Erythroblast (primary cell): ENCODE measurements at places on chromosomes 1 and 21.

DNA sequence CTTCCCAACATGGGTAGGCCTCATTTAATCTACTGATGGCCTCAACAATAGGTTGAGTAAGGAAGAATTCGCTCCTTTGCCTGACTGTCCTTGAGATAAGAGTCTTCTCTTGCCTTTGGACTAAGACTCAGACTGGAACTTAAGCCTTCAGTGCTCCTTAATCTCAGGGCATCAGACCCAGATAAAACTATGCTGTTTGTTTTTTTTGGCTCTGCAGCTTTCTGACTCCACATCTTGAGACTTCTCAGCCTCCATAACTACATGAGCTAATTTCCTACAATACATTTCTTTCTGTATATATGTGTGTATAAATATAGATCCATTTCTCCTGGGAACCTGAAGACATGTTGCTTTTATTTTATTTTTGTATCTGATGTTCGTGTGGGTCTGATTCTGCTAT lies 1470.7 kb upstream of the PRMT6 start:
- DNase-seq = no peak

DNA sequence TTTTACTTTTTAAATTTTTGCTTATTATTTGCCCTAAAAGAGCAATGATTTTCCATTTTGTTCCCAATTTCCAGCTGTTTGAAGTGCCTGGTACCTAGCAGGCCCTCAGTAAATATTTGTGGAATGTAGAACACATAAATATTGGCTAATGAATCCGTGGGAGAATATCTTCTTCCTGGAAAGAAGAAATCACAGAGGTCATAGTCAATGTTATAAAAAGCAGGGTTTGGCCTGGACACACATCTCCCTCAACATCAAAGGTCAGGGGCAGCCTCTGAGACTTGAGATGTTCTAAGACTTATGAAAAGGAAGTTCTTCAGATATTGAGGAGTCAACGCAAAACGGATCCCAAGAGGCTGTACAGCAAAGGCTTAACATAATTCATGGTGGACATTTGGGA lies 358.1 kb downstream of the HHAT start:
- no peak for DNase-seq

DNA sequence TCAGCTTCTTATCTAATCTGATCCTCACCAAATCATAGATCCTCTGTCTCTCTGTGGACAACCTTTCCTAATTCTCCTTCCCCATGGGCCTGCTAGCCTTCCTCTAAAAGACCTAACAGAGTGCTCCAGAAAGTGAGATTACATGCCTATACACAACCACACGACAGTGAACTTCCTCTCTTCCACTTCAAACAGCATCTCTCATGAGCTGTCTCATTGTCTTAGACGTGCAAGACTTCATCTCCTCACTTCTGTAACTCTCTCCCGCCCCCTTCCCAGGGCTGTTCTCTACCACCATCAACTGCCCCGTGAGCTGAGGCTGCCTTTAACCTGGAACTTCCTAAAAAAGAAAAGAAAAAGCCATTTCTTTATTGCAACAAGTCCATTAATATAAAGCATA lies 14.1 kb upstream of the A3GALT2 start:
- DNase-seq = no peak

GRCh38 chr1:221292652-221293051 lies 413.4 kb downstream of the HLX start:
- no peak for DNase-seq

- no peak for DNase-seq
Measured at GRCh38 chr1:231295938-231296337, 41.7 kb downstream of the EXOC8 start.

DNA sequence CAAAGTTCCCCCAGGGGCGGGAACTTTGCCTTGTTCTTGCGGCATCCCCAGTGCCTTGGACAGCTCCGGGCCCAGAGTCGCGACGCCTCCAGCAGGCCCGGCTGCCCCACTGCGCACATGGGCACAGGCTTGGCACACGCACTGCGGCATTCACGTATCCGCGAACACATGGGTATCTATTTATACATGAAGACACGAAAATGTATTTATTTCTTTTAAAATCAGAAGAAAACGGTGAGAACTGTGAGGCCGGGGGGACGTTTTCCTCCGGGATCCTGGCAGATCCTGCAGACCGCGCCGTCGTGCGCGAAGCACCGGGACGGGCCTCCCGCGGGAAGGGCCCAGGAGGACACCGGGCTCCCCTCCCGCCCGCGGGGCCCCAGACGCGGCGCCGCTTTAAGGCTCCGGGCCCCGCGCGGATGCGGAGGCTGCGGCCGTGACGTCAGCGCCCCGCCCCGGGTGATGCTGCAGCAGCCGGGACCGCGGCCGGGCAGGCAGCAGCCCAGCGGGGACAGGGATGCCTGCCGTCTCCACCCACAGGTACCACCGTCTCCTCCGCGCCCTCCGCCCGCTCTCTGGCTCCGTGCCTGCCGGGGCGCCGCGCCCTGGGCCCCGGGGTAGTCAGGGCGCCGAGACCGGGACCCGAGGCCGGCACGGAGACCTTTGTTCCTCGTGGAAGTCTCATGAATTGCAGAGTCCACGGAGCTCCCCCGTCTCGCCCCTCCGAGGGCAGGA lies at the start of gene SLC45A1:
Gene SLC45A1, plus strand, starts transcription at position 468 of the 735 bp plus-strand sequence. CDS start 6,216 bp downstream, outside the sequence.
- peak; percentile 31 for DNase-seq

DNA sequence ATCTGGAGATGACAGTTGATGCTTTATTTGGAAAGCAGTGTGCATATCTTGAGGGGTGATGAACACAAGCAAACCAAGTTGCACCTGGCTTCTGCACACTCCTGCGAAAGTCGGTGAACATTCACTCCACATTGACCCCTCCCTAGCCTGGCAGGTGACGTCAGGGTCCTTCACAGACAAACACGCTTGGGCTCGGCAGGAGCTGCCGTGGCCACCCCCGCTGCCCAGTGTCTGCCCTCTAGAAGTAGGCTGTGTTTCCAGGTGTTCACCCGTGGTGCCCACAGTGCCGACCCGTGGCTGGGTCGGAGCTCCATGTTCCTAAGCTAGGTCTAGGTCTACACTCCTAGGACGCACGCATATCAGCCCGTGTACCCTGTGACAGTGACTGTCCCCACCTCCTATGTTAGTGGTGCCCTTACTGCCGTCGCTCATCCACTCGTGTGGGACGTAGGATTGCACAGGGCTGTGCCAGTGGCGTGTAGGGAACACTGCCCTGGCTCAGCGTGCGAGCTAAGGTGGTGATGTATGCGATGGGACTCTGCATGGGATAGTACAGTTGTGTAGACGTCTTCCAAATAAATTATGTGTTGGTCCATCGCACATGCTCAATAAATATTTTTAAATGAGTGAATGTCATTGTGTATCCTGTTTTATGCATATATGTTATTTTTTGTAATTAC lies 29.0 kb downstream of the PRMT2 start:
- DNase-seq = no peak

GRCh38 chr1:93275634-93276295 lies 69.9 kb upstream of the DR1 start:
- DNase-seq = no peak

- DNase-seq = peak; percentile 78
Measured at GRCh38 chr1:226001963-226002666, 3.0 kb upstream of the SDE2 start.

GRCh38 chr1:222171005-222171404 lies 376.9 kb downstream of the HHIPL2 start:
- DNase-seq = peak; percentile 27

DNA sequence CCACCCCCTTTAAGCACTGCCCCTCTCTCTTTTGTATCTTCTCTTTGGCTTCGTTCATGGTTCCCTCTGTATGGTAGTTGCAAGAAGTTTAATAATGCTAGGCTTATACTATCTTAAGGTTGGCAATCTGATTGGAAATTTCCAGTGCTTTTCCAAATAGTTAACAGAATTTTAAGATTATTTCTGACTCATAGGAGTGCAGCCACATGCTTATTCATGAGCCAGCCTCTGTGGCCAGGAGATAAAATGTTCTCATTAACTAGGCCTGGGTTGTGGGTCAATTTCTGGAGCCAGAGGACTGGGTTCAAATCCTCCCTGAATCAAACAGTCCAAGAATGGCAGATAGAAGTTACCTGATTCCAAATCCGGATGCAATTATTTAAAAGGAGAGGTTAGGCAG lies 103.1 kb downstream of the ATP6V1G3 start:
- no peak for DNase-seq

DNA sequence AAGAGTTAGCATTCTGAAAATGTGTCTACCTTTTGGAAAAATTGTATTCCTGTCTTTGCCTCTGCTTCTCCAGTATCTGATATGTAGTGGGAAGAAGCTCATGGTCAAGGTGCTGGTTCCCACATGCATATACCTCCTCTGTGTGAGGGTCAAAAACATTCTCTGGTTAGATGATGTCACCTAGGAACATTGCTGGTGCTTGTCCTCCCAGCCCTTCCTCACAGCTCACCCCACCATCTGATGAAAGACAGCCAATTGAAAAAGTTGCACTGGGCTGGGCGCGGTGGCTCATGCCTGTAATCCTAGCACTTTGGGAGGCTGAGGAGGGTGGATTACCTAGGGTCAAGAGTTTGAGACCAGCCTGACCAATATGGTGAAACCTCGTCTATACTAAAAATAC lies 154.4 kb downstream of the NR5A2 start:
- DNase-seq = no peak

GRCh38 chr1:165610866-165611265 lies 20.2 kb upstream of the MGST3 start:
- DNase-seq = no peak

- DNase-seq = no peak
Measured at GRCh38 chr1:182095946-182096345, 34.4 kb upstream of the ZNF648 start.

DNA sequence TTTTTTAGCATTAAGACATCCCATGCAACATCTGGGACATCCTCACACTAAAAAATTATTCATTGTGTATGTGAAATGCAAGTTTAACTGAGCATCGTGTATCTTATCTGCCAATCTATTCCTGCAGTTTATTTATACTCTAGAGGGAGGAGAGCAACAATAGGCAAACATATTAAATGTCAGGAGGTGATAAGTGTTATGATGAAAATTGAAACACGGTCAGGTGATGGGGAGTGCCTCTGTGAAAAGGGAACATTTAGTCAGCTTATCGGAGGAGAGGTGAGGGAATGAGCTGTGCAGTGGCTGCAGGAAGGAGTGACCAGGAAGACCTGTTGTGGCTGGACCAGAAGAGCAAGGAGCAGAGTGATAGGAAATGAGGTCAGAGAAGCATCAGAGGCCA lies 775 bp upstream of the EFCAB14 start:
- DNase-seq = peak; percentile 33

DNA sequence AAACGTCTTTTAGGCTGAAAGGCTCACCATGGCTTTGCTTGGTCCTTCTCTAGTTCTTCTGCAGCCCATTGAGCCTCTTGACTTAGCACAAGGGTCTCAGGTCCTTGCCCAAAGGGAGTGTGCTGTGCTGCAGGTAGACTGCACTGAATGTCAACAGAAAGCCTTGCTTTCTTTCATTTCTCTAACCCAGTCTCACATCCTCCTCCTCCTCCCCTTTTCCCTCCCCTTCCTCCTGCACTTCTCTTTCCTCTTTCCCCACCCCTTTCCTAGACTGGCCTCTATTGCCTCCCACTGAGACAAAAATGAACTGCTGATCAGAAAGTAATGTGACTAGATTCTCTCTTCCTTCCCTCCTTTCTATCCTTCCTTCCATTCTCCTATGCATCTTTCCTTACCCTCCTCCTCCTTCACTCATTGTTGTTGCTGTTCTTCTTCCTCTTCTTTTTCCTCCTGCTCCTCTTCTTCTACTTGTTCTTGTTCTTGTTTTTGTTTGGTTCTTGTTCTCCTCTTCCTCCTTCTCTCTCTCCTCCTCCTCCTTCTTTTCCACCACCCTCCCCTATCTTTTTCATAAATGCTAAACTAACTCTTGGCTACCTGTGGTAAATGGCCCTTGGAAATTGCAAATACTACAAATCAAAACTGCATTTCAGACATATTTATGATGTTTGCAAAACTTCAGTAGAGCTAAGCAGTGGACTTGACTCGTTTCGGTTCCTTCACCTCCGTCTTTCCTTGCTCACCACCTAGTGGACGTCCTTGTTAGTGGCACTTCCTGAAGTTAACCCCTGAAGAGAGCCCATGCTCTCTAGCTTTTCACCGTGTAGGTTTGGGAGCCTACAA lies at the start of gene SELL:
Gene SELL, minus strand, starts transcription at position 152 of the 840 bp plus-strand sequence. Its CDS starts 122 bp downstream, at position 30.
- peak; percentile 57 for DNase-seq

GRCh38 chr1:39940980-39941871 lies 13.7 kb upstream of the MFSD2A start:
- DNase-seq = no peak

GRCh38 chr1:57794078-57794477 lies 370.2 kb upstream of the DAB1 start:
- DNase-seq = no peak

DNA sequence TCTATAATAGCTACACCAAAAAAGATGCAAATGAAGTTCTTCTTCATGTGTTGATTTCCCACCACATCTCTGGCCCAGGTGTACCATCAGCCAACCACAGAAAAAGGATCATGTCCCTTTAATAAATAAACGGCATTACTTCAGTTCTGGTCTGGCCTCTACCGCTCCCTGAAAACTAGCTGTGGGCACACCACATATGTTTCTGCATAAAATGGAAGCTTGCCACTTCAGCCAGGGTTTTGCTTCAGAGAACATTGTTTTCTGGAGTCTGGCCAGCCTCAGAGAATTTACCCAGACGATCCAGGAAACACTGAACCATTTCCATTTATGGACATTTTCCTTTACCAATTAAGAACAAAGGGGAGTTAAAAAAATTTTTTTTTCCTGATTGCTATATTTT lies 5.8 kb upstream of the LAMC2 start:
- no peak for DNase-seq

GRCh38 chr1:27139980-27140379 lies 14.9 kb downstream of the SLC9A1 start:
- DNase-seq = no peak

- DNase-seq = no peak
Measured at GRCh38 chr1:221089803-221090202, 210.6 kb downstream of the HLX start.

DNA sequence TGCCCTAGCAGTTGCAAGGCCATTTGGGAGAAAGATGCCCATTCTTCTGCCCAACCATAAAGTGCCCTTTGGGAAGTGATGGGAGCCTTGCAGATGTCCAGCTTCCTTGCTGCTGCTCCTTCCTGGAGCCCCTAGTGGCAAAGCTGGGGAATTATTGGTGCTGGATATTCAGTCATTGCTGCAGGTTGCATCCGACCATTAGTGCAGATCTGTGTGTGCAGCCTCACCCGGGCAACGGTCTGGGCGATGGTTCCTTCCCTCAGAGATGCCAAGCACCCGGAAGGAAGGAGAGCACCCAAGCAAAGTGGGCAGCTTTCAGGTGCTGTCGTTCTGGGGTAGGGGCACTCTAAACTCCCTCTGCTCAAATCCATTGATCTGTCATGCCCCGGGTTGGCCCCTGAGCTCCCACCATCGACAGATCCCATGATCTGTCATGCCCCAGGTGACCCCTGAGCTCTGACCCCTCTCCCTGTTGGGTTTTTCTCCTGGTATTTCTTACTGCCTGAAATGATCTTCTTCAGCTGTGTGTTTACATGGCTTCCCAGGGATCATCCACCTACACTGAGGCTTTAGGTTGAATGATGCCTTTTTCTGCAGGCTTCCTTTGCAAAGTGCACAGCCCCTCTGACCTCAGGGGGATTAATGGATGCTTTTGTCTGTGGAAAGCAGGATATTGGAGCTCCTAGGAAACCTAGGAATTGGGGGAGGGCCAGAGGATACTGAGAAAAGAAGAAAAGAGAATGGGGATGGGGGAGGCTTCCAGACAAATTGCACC lies 467.5 kb downstream of the PTPRU start:
- DNase-seq = peak; percentile 21

GRCh38 chr1:155598842-155599331 lies 11.1 kb upstream of the MSTO1 start:
- DNase-seq = no peak
